KBM-7 (cell line): ENCODE measurements at places on chromosomes 3 and 15.

GRCh38 chr15:78301828-78302227 is 2.4 kb upstream of the SKIC8 start:
- DNase-seq = peak; percentile 77

DNA sequence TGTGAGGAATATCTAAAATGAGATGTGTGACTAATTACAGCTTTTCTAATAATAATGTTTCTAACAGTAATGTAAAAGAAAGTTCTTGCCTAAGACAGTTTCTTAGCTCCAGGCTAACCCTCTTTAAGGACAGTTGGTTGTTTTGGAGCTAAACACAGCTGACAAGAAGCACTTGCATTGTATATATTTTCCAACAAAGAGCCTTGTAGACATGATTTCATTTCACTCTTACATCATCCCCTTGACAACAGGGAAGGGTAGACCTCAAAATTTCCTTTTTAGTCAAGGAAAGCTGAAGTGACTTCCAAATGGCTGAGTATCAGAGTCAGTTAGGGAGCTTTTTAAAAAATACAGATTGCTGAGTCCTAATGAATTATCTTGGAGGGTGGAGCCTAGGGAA is 4.1 kb downstream of the ARID3B start:
- DNase-seq = no peak

DNA sequence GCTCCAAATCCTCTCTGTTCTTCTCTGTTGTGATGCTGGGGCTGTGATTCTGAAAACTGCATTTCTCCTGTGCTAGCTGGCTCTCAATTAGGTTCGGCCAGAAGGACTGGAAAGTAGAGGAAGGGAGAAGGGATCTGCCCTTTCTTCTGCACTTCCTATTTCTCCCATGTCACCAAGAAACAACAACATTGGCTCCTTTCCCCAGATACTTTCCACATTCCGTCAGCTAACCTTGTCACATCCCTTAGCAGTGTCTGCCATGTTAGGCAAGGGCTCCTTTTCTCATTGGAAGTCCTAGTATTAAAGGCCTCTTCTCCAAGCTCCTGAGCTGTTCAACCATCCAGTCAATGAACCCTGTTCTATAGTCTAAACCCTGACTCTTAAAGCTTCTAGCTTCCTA is 171.1 kb downstream of the ZNF621 start:
- no peak for DNase-seq

DNA sequence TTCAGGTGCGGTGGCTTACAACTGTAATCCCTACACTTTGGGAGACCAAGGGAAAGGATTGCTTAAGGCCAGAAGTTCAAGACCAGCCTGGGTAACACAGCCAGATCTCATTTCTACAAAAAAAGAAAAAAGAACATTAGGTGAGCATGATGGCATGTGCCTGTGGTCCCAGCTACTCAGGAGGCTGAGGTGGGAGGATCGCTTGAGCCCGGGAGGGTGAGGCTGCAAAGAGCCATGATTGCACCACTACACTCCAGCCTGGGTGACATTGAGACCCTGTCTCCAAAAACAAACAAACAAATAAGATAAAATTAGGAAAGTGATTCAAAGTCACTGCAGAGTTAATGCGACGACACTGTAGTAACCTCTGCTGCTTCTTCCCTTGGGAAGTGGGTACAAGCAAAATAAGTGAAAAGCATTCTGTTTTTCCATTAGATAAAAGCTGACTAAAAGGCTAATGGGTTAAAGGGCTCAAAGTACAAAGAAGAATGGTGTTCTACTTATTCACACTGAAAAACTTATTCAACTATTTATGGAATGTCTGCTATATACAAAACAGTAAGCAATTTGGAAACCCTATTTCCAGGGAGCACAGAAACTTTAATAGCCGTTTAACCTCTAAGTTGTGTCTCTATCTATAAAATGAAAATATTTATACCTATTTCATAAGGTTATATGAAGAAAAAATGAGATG is 8.0 kb upstream of the RPS27L start:
- no peak for DNase-seq

GRCh38 chr3:53259427-53260259 is 3.8 kb upstream of the TKT start:
- DNase-seq = no peak

DNA sequence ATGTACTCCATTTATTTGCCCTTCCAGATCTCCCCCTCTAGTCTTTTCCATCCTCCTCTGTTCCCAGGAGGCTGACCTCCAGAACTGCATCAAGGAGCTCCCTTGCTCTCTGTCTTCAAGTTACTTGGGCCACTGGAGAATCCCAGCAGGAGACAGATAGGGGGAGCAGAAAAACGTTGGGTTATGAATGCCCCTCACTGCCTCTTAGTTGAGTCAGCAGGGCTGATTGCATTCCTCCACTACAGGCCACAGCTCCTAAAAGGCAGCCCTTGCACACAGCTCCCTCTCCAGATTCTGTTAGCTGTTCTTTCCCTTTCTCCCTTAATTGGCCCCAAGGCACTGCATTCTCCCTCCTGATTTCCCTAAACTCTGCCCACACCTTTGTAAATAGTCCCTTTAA is 12.4 kb upstream of the CEP152 start:
- no peak for DNase-seq

GRCh38 chr3:188931531-188931930 is 240.2 kb upstream of the TPRG1 start:
- DNase-seq = no peak

DNA sequence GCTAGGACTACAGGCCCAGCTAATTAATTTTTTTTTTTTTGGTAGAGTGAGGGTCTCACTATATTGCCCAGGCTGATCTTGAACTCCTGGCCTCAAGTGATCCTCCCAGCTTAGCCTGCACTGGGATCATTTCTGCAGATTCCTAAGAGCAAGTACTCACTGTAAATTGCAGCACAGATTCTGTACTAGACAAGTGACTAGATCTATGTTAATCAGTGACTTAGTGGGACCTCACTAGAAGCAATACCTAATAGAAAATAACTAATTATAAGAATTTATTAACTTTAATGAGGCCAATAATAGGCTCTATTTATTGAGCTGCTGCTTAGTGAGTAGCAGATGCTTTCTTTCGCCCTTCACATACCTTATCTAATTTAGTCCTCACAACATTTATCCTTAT is 10.6 kb upstream of the UTS2B start:
- DNase-seq = no peak

- DNase-seq = no peak
Measured at GRCh38 chr15:59995568-59996297, 8.4 kb upstream of the FOXB1 start.

DNA sequence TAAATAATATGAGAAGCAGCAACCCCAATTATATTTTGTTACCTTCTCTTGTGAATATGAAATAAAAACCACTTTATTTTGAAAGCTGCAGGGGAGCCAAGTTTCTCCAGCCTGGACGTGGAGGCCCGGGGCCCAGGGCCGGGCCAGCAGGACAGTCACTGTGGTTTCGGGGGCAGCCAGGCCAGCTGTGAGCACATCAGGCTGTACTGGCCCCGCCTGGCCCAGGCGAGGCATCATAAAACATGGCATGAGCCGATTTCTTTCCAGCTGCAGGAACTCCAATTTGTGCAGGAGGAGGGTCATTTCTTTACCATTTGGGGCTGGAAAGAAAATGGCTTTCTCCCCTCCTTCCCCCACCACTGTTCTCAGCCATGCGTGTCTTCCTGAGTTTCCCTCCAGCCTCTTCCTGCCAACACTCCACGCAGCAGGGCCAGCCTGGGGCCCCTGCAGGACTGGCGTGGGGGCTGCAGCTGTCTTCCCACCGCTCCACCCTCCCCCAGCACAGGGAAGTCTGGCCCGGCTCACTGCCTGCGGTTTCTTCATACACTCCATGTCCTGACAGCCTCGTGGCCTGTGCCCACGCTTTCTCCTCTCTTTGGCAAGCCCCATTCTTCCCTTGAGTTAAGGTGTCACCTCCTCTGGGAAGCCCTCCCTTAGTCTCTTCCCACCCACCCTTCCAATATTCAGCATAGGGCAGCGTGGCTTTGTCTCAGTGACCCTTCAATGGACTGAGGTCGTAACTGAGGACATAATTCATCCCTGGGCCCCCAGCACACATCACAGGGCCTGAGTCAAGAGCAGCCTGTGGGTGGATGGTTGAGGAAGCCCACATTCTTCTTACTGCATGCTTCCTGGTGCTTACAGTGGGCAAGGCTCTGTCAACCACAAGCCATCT is 135.8 kb downstream of the CHSY1 start:
- DNase-seq = peak; percentile 85

- DNase-seq = no peak
Measured at GRCh38 chr3:61493339-61493738, 68.0 kb upstream of the PTPRG start.

GRCh38 chr15:92825985-92826384 is 74.1 kb upstream of the CHD2 start:
- DNase-seq = no peak

DNA sequence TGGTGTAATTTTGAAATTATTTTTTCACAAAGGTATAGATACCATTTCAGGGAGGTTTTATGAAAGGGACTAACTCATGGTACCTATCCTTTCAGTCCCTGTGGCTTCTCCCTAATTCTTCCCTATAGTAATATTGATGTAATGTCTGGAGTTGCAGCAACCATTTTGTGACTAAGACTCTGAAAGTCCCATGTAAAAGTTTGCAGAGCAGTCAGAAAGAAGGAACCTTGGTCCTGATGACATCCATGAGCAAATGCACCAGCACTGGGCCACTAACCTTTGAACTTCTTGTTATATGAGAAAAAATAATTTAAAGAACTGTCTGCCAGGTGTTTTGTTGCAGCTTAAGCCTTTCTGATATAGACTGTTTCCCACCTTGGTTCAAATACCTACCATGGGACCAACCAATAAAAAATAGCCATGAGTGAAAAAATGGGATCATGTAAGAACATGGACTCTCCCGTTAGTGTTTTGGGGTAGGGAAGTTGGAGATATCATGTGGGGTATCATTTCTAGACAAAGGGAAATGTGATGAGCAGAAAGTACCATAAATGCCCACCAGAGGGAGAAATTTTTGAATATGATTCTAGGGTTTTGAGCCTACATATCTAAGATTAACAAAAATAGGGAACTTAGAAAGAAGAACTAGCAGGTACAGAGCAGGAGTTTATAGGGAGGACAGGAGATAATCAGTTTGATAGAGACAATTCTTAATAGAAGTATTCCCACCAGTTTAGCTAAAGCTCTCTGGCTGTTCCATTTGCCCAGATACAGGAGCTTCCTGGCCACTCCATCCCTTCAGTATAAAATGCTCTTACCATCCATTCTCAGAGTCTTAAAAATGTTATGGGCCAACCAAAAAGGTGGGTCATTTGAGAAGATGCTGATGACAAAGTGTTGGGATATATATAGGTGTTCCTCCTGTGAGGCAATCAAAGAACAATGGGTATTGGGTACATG is 3.4 kb upstream of the CPOX start:
- peak; percentile 94 for DNase-seq

GRCh38 chr3:42680806-42681205 is 4.5 kb upstream of the KLHL40 start:
- DNase-seq = no peak

GRCh38 chr3:46712191-46713049 is 5.2 kb downstream of the PRSS50 start:
- DNase-seq = no peak

GRCh38 chr3:88248658-88249057 is 98.9 kb downstream of the C3orf38 start:
- no peak for DNase-seq

DNA sequence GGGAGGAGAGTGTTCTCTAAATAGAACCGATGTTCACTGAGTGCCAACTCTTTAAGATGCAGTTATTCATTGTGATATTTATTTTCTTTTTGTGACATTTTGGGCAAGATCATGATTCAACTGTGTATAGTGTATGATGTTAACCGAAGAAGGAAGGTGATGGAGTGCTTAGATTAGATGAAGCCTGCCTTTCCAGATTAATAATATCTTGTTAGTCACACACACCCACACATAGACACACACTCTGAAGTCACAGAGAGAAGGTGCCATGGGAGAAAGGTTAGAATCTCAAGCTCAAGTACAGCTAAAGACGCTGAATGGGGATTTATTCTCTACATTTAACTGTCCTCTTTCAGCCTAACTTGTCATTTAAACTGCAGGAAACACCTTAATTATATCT is 77.0 kb downstream of the SLC9A9 start:
- no peak for DNase-seq

DNA sequence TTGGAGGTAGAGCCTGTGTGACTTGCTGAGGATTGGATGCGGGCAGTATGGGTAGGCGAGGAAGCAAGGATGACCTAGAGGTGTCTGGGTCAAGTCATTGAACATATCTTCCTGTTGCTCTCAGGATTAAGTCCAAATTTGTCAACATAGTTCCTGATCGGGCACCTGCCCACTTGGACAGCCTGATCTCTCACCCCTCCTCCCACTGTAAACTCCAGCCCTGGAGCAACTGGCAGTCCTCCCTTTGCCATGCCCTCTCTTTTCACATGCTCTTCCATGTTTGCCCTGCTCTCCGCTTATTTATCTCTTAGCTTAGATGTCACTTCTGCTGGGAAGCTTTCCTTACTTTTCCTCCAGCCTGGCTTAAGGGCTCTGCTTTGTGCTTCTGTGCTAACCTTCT is 47.6 kb upstream of the PPP4R2 start:
- no peak for DNase-seq

- DNase-seq = no peak
Measured at GRCh38 chr3:8492744-8493511, 8.7 kb upstream of the LMCD1 start.
